ENCODE measurements at places on chromosomes 7 and 10.

GRCh38 chr7:75642810-75643486, 95.8 kb downstream of the HIP1 start:
- DNase-seq: no peak

GRCh38 chr7:5528071-5528814, 104.6 kb upstream of the TNRC18 start:
- no peak for DNase-seq

DNA sequence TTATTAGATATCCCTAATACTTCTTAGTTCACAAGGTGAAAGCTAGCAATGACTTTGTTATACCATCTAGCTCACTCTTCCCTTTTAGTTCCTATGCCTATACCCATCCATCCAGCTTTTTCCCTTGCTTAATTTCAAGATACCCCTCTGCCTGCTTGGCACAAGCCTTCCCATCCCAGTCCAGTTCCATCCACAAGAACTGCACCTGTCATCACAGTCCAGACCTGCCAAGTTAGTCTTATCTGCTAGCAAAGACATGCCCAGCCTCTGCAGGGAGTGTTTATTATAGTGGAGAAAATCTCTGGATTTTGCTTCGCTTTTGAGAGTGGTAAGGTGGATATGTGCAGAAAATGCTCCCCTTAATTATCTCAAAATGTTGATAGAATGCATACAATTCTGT, 158.2 kb downstream of the ST7 start:
- no peak for DNase-seq

DNA sequence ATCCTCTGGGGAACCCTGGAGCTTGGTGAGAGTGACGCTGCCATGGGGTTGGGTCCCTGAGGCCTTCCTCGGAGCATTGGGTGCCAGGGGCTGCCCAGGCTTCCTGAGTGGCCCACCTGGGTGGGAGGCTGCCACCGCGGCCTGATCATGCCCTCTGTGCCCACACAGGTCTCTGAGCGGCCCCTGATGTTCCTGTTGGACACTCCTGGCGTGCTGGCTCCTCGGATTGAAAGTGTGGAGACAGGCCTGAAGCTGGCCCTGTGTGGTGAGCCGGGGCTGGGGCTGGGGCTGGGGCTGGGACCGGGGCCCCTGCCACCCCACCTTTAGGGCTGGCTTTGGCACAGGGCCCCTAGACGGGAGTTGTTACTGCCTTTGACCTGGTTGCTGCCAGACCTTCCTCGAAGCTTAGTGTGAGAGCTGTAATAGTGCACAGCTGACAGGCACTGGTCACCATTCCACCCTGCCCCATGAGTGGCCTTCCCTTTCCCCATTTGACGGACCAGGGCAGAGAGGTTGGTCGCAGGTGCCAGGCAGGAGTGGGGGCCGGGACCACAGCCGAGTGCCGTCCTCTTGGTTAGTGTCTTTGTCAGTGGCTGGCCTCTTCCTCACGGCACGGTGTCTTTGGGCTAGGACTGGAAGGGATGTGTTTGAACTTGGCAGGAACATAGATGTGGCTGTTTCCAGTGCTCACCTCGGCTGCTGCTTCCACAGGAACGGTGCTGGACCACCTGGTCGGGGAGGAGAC, 8.2 kb downstream of the MTG1 start:
- no peak for DNase-seq

GRCh38 chr7:39973801-39974200, 23.7 kb downstream of the CDK13 start:
- DNase-seq: no peak

- no peak for DNase-seq
Measured at GRCh38 chr10:103752680-103753248, 102.6 kb downstream of the SH3PXD2A start.

DNA sequence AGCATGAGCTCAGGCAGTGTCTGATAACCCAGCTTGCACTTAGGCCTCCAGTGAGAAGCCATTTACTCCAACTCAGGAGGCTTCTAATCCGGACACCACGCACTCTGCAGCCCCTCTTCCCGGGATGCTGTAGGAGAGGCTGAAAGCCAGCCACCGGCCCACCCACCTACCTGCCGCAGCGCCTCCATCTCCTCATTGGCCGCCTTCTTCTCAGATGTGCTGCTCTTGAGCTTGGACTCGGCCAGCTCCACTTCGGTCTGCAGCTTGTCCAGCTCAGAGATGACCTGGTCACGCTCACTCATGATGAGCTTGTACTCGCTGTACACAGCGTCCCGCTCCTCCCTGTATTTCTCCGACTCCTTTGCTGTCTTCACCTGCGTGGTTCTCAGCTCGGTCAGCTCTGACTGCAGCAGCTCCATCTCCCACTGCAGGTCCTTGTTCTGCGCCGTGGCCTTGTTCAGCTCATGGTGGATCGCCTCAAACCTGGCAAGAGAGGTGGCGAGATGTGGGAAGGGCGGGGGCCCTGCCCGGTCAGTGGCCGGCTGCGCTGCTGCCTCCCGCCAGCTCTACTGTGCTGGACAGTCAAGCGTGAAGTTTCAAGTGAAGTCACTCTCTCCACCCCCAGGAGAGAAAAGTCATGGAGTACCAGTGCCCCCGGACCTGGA, 84.7 kb downstream of the DLG5 start:
- DNase-seq: no peak

- no peak for DNase-seq
Measured at GRCh38 chr7:101564778-101565211, 64.3 kb downstream of the MYL10 start.

DNA sequence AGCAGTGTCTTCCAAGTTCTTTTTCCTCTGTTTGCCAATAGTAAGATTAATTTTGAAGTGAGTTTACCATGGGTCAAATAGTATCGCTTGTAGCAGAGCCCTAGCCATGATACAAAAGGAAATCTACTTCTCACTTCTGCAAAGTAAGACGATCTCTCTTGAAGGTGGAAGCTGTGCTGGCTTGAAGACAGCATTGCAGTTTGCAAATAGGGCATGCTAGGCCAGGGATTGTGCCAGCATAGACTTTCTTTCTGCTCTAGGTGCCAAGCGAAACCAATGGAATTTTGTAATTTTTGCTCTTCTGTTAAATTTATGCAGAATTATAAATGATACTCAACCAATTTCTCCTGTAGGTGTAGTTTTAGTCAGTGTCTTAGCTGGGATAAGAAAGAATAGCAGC, 74.5 kb downstream of the SLC13A1 start:
- no peak for DNase-seq

- peak; percentile 19 for DNase-seq
Measured at GRCh38 chr10:58177362-58177947, 90.2 kb downstream of the IPMK start.

- DNase-seq: no peak
Measured at GRCh38 chr7:147106746-147107145, 990.1 kb downstream of the CNTNAP2 start.

DNA sequence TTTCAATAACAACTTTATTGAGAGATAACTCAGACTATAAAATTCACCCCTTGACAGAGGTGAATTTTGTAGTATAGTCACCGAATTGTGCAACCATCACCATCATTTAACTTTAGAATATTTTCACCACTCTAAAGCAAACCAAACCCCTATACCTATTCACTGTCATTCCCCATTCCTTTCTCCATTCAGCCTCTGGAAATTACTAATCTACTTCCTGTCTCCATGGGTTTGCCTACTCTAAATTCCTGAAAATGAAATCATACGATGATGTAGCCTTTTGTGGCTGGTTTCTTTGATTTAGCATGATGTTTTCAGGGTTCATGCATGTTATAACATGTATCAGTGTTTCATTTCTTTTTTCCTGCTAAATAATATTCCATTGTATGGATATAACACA, 15.6 kb upstream of the LMTK2 start:
- DNase-seq: no peak

DNA sequence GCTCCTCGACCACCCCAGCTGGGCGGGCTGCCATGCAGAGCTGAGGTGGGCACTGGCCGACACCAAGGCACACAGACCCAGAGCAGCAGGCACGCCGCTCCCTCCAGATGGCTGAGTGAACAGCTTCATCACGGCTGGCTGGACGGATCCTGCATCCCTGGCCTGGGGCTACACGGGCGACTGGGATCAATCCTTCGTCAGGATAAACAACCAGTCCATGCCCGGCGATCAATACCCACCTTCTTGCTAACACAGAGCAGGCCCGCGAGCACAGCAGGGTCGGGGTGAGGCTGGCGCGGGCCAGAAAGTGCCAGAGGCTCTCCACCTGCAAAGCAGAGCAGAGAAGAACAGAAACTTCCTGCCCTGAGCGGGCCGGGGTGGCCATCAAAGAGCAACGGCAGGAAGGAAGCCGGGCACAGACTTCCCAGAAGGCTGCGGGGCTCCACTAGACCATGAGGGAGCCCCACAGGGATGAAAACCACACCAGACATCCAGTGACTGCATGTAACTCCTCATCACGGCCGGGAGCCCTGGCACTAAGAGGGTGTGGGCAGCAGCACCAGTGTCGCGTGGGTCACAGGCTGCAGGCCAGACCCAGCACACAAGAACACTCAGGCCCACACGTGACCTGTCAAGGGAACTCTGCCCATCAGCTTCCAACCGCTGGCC, 166.4 kb downstream of the MAD1L1 start:
- DNase-seq: no peak

DNA sequence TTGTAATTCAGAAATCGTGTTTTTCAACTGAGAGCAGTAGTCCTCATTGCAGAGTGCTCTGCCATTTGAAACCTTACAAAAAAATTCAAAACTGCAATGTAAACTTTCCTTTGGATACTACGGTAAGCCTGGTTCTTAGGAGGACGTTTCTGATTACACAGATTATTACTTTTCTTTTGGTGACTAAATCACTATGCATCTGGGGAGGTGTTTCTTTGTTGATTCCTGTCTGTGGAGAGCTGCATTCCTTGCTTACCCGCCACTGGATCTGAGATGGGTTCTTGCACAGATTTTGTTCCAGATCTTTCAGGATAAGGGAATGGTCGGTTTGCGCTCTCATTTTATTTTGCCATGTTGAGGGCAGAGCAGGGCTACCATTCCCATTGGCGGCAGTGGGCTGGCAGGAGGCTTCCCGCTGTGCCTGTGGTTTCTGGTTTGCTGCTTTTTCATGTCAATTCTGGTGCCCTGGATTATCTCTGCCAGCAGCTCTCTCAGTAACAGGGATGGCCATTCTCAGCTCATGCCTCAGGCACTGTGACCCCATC, 485.1 kb downstream of the GLRX3 start:
- DNase-seq: no peak

DNA sequence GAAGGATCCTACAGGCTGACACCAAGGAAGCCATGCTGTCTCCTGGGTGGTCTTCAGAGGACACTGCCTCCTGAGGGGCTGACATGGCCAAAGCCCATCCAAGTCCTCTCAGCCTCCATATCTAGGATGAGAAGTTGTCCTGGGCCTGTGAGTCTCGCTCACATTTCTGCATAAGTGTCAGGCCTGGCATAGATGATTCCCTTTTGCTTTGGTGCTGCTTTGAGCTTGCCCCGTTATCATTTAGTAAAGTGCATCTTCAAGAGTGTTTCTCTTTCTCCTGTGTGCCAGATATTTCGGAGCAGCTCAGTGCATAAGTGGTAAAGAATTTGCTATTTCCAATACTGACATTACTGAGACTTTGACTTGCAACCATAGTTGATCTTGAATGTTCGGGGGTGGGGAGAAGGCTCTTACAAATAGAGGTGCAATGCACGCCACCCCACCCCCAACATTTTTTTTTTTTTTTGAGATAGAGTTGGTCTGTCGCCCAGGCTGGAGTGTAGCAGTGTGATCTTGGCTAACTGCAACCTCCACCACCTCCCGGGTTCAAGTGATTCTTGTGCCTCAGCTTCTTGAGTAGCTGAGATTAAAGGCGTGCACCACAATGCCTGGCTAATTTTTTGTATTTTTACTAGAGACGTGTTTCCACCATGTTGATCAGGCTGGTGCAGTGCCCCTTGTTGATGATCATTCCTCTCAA, 9.1 kb downstream of the PTER start:
- DNase-seq: no peak

- DNase-seq: peak; percentile 20
Measured at GRCh38 chr10:19719284-19719683, 96.9 kb upstream of the PLXDC2 start.

DNA sequence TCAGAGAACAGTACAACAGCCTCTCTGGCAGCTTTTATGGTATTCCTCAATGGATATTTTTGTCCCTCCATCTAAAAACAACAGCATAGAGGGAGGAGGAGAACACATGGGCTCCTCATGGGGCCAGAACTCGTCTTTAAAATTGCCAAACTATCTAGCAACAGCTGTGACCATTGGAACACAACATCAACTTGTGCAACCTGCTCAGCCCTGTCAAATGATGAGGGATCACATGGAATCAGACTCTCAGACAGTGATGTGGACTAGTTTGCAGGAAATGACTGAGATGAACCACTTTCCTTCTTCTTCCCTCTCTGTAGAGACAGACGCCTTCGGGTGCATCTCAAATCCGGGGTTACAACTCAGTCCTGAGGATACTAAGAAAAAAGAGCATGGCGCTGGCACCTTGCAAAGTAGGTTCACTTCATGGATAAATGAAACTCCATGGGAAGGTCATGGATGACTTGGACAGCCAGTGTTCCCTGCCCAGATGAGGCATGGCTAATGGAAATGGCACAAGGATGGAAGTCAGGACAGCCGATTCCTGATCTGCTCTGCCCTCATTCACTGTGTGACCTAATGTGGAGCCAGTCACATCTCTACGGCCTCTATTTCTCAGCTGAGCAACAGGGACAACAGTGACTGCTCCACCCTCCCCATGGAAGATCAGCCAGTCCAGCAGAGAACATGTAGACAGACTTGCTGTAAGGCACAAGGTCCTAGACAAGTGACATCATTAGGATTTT, 24.6 kb upstream of the DGKI start:
- no peak for DNase-seq

All from globus pallidus (tissue), 1 donor.